ENCODE measurements at places on chromosomes 7 and 10.

GRCh38 chr7:81111781-81112540, 193.1 kb upstream of the SEMA3C start:
- DNase-seq = no peak

- no peak for DNase-seq
Observed at GRCh38 chr10:84965468-84965867, 637.1 kb downstream of the CCSER2 start.

- DNase-seq = no peak
Observed at GRCh38 chr10:103833731-103834365, 21.5 kb downstream of the SH3PXD2A start.

GRCh38 chr10:20277820-20278219, 461.6 kb downstream of the PLXDC2 start:
- no peak for DNase-seq

- DNase-seq = no peak
Observed at GRCh38 chr10:89144836-89145235, 62.3 kb downstream of the CH25H start.

DNA sequence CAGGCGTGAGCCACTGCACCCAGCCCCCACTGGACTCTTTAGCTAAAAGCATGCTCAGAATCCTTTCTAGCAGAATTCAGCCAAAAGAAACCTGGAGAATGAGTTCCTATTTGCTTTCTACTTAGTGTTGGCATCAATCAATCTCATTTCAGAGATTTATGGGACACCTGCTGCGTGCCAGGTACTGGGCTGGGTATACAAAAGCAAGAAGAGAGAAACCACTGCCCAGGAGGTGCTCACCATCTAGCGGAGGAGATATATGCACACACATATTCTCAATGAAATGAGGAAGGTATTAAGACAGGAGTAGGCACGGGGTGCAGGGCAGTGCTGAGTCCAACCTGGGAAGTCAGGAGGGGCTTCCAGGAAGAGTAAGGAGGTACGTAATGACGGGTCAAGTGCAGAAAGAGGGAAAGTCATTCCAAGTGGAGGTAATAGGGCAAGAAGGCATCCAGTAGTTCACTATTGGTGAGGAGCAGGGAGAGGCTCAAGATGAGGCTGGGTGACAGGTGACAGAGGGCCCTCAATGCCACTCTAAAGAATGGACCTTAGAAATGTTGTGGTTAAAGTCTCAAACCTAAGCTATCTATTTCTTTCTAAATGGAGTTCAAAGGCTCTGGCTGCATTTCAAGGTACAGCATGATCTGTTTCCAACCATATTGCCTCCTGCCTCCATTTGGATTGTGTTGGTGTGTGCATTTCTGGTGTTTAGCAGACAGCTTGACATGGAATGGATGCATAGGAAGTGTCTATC, 22.1 kb downstream of the ABLIM1 start:
- no peak for DNase-seq

DNA sequence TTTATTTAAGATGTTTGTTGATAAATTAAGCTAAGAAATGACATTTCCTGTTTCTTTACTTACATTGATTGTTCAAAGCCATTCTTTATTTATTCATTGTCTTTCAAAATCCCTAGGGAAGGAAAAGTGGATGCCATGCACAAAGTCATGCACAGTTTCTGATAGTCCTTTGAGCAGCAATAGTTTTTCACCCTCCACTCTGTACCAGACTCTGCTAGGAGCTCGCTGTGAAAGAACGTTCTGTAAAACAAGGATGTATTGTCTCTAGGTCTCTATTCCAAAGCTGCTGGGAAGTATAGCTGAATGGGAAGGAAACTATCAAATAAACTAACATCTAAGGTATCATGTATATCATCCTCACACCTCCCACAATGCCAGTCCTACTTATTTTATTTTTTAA, 7.8 kb upstream of the NOC3L start:
- DNase-seq = no peak

- no peak for DNase-seq
Observed at GRCh38 chr10:86067436-86068050, 299.1 kb downstream of the GRID1 start.

DNA sequence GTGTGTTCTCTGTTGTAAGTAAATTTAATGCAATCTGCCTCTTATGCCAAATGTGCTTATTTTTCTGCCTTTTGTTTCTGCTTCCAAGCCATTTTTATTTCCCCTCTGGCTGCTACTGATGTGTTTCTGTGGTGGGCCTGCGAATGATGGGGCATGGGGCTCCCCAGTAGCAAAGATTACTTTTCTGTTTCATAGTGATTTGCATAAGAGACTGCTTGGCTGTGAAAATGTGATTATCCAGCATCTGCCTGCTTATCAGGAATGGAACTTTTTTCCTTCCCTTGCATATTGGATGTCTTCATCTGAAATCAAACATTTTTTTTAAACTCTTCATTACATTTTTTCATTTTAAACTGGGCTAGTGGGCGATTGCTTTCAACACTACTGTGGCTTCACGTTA, 57.7 kb upstream of the BTBD16 start:
- no peak for DNase-seq

GRCh38 chr7:134875867-134876266, 96.4 kb downstream of the CALD1 start:
- no peak for DNase-seq

DNA sequence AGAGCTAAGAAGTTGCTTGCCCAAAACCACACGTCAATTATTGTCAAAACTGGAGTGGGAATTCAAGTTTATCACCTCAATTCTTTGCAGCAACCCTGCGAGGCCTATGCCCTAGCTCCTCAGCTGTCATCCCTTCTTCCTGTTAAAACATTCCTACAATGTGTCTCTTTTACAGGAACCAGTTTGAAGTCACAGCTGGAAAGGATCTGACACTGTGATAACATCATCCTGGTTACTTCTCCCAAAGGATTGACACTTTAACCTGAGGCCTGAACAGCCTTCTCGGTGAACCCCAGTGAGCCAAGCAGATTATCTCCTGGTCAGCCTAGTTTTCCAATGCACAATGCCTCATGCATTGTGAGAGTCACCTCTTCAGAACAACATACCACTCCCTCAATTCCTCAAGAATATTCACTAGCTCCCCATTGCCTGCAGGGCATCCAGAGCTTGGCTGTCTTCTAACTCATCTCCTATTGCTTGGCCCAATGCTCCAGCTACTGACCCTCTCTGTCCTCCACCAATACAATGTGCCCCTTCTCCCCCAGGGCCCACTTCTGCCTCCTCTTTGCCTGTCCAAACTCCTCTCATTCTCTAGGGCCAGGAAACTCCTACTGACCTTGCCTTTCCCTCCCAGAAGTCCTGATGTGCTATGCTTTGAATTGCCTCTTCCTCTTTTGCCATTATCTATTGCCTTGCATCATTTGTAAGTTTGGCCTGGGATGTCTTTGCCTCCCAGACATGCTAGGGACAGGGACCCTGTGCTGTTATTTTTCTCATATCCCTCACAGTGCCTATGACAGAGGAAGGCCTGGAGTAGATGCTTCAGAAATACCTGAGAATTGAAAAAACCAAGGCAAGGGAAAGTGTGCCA, 10.4 kb upstream of the DLG5 start:
- DNase-seq = no peak

DNA sequence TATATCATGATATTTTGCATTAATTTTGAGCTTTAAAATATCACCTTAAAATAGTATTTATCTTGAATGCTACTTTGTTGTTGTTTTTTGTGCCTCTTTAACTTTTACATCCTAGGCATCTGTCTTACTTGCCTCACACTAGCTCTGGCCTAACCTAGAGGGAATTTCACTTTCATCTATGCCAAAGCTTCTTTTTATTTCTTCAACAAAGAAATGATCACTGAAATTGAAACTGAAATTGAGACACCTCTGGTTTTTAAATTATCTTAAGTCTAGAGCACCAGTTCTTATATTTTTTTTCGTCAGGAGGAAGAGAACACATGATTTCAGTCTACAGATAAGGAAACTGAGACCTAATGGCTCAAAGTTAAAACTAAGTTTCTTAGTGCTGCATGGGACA, 3.5 kb upstream of the SCIN start:
- no peak for DNase-seq

- DNase-seq = peak; percentile 45
Observed at GRCh38 chr10:128103229-128103714, 23.0 kb downstream of the MKI67 start.

DNA sequence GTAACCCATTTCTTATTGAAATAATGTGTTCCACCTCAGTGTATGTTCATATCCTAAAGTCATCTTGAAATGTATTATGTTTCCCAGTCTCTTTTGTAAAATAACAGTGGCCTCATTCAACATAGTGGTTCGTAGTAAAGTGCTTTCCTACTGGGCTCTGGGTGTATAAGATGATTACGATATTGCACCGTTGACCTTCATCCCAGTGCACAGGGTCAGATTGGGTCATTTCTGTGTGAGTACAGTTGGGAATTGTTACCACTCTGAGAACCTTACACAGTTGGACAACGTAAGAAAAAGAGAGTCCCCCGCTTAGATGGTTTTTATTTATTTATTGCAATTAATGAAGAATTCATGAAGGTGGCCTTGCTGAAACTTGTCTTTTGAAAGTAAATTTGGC, 135.6 kb downstream of the CHN2 start:
- DNase-seq = no peak

GRCh38 chr7:66741-67140, 125.6 kb upstream of the FAM20C start:
- no peak for DNase-seq

DNA sequence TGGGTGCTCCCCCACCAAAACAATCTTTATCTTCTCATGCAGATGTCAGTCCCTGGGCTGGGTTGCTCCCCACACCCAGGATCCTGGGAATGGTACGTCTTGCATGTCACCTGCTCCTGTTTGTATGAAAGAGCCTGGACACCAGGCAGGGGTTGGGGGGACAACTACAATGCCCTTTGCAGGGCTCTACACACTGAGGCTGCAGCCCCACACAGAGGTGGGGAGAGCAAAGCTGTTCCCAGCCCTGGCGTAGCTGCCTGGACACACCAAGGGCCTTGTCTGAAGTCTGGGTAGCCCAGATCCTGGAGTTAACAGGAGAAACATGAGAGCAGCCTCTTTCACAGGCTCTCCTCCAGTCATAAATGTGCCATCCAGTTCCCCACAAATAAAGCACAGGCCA, 61.2 kb upstream of the TMEM72 start:
- DNase-seq = no peak

DNA sequence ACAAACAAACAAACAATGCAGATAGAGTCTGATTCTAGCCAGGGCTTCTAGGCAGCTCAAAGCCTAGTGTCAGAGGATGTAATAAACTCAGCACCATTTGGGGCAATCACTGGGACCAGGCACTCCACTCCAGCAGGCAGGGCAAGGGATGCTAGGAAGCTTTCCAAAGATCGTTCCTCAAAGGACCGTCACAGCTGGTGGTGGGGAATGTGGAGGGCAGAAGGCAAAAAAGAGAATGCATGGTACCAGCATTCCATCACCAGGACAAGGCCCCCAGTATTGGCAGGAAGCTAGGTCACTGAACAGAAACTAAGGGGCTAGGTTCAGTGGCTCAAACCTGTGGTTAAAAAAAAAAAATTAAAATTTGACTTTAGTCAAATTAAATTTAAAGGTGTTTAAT, 94.2 kb downstream of the CUL2 start:
- no peak for DNase-seq

- peak; percentile 17 for DNase-seq
Observed at GRCh38 chr10:74824184-74824899, 2.1 kb upstream of the KAT6B start.

DNA sequence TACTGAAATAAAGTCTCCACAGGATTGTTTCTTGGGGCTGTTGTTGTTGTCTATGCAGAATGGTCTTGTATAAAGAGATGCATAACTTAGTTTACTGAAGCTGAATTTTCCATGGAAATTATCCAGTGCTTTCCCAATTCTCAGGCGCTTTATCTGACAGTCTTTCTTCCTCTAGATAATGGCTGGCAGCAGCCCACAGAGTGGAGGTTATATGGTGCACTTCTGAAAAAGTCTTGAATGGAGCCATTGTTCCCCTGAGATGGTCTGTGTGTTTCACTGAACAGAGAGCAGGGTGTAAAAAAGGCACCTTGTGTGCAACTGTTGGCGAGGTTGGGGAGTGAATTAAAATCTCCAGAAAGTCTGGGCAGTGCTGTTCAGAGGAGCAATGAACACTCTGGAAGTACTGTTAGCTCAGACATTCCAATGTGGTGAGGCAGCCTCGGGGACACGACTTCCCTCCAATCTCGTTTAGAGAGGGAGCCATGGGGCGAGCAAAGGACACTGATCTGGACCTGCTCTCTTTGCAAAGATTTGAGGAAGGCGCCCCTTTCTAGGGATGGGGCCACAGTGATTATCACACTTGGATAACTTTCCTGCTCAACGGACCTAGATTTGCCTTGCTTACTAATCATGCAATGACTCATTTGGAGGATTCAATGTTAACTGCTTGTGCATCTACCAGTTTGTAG, 2.0 kb upstream of the PLCE1 start:
- no peak for DNase-seq

GRCh38 chr7:1391449-1391848, 67.8 kb downstream of the MICALL2 start:
- DNase-seq = no peak

- DNase-seq = no peak
Observed at GRCh38 chr7:107711301-107711700, 32.6 kb upstream of the CBLL1 start.

DNA sequence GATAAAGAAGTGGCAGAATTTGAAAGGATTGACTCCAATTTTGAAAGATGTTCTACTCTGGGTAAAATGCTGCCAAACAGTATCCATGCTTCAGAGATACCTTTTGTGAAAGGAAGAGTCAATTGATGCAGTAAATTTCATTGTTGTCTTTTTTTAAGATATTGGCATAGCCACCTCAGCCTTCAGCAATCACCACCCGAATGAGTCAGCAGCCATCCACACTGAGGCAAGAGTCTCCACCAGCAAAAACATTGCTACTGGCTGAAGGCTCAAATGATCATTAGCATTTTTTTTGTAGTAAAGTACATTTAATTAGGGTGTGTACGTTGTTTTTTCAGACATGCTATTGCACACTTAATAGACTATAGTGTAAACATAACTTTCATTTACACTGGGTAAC, 31.7 kb upstream of the CYP26C1 start:
- no peak for DNase-seq

DNA sequence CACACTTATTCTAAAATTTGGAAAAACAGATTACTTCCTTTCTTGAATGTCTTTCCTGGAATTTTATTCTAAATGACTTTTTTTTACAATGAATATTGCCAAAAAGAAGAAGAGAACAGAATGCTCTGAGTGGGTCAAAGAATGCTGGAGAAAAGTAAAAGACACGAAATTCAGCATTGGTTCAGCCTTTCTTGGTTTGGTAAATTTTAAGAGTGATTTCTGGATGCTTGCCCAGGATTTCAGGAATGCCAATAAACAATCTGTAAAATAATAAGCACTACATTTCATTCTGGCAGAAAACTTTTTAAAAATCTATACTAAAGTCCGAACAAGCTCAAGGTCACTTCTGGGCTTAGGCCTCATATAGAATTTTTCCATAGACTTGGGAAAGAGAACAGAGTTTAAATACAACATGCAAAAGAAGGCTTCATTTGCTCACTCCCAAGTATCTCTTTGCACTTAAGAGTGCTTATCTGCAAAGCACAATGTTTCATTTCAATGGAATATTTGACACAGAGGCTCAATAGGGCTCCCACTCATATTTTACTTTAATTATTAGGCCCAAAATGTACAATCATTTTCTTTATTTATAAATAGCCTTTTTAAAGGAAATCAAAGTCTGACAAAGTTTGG, 359.5 kb upstream of the ANKRD30A start:
- DNase-seq = no peak
